NCI-H2081 (cell line): ENCODE measurements at places on chromosomes 16 and 17.

- DNase-seq = no peak
Observed at GRCh38 chr16:60217787-60218186, 1483.7 kb upstream of the GOT2 start.

GRCh38 chr17:74597069-74597790, 5.1 kb upstream of the CD300LD start:
- no peak for DNase-seq

- DNase-seq = no peak
Observed at GRCh38 chr17:44376779-44377178, 12.7 kb downstream of the ITGA2B start.

GRCh38 chr17:15952048-15952532, 7.2 kb downstream of the ADORA2B start:
- DNase-seq = no peak

DNA sequence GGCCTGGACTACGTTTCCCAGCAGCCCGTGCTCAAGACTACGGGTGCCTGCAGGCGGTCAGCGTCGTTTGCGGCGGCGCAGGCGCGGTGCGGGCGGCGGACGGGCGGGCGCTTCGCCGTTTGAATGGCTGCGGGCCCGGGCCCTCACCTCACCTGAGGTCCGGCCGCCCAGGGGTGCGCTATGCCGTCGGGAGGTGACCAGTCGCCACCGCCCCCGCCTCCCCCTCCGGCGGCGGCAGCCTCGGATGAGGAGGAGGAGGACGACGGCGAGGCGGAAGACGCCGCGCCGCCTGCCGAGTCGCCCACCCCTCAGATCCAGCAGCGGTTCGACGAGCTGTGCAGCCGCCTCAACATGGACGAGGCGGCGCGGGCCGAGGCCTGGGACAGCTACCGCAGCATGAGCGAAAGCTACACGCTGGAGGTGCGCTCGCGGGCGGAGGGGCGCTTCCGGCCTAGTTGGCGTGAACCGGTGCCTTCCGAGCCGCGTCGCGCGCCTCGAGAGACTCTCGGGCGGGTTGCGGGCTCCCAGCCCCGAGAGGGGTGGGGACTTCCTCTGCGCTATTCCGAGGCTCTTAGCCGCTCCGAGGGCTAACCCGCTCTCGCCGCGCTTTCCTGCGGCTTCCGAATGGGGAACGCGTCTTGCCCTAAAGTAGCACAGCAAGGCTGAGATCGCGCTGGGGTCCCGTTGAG, at the start of gene RBL2:
TSS of gene RBL2 (plus strand) at position 95 of the 689 bp plus-strand sequence. CDS start at position 181, 86 bp downstream.
- peak; percentile 67 for DNase-seq

GRCh38 chr17:6470751-6471521, 26.7 kb downstream of the PIMREG start:
- DNase-seq = no peak

GRCh38 chr17:1302761-1303160, 23.3 kb downstream of the TRARG1 start:
- no peak for DNase-seq

DNA sequence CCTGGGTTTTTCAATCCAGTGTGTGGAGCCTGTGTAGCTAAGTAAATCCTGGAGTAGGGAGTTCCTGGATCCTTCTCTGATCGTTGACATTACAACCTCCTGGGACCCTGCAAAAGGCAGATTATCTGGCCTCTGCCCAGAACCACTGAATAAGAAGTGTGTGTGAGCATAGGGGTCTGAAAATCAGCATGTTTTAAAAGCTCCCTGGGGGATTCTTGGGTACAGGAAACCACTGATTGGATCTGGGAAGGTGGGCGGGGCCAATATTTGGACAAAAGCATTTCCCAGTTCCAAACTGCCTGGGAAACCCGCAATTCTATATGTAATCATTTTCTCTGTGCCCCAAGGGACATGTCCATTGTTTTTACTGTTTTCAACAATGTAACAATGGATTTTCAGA, 27.2 kb upstream of the BEAN1 start:
- peak; percentile 5 for DNase-seq

DNA sequence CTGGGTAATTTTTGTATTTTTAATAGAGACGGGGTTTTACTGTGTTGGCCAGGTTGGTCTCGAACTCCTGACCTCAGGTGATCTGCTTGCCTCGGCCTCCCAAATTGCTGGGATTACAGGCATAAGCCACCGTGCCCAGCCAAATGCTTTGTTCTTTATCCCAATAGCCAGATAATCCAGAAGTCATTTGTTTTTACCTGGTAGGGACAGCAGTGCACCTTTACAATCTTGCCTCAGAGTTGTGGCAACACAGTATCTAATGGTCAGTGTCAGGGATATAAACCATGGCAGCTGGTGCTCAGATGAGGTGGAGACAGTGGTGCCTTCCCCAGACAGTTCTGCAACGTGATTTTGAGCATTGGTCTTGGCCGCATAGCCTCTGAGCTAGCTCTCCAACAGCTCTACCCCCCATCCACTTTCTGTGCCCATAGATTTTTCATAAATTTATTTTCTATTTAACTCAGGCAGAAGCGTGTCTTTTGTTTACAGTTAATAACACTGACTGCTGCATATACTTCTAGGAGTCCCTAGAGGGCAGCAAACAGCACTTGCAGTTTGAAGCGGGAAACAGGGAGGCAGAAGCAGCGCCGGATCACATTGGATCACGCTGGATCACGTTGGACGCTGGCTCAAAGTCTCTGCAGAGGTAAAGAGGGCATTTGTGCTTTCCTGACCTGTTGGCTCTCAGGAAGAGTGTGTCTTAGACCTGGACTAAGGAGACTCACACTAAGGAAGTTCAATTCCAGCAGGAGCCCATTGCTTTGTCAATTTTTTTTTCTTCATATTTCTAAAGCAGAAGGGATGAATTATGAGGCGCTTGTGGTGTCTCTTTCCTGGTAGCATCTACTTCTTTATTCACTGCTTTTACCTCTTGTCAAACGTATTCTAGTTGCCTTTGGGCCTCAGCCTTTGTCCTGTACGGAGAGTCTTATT, 5.1 kb upstream of the GGT6 start:
- DNase-seq = peak; percentile 66

DNA sequence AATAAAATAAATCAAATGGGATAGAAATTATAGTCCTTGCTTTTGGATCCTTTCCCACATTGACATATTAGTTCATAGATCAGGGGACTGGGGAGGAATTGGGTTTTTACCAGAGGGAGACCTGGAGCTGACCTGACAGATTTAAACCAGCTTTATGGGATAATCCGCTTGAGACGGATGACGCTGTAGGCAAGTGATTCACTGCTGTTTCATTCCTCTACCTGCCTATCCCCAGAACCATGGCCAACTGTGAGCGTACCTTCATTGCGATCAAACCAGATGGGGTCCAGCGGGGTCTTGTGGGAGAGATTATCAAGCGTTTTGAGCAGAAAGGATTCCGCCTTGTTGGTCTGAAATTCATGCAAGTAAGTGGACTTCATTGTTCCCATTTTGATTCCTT, 2.1 kb downstream of the NME1 start:
- no peak for DNase-seq

GRCh38 chr17:14337596-14338079, 36.8 kb downstream of the HS3ST3B1 start:
- no peak for DNase-seq

DNA sequence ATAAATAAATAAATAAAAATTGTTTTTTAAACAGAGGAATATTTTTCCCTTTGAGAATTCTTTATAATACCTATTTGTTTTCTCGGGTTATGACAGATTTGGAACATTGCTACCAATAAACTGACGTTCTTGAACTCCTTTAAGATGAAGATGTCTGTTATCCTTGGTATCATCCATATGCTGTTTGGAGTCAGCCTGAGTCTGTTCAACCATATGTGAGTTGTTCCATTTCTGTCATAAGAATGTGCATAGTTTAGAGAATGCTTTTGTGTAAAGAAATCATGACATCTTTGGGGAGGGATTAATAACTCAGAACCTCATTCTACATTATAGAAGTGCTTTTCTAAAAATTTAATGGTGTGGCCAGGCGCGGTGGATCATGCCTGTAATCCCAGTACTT, 37.2 kb upstream of the NAGLU start:
- no peak for DNase-seq

DNA sequence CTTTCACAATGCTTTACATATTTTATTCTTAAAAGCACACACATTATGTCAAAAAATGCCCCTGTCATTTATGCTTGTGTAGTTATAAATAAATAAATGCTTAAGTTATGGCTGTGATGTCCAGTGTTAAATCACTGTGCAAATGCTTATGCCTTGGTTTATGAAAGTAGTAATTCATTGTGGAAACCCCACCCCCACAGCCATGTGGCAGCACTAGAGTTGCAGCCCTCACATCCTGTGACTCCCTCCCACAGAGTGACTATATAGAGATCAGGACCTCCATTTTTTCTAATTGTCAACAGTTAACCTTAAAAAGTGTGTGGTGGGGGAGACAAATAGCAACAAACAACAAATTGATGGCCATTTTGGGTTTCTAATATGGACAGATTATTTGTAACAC, 2.4 kb downstream of the SKAP1 start:
- DNase-seq = peak; percentile 44

DNA sequence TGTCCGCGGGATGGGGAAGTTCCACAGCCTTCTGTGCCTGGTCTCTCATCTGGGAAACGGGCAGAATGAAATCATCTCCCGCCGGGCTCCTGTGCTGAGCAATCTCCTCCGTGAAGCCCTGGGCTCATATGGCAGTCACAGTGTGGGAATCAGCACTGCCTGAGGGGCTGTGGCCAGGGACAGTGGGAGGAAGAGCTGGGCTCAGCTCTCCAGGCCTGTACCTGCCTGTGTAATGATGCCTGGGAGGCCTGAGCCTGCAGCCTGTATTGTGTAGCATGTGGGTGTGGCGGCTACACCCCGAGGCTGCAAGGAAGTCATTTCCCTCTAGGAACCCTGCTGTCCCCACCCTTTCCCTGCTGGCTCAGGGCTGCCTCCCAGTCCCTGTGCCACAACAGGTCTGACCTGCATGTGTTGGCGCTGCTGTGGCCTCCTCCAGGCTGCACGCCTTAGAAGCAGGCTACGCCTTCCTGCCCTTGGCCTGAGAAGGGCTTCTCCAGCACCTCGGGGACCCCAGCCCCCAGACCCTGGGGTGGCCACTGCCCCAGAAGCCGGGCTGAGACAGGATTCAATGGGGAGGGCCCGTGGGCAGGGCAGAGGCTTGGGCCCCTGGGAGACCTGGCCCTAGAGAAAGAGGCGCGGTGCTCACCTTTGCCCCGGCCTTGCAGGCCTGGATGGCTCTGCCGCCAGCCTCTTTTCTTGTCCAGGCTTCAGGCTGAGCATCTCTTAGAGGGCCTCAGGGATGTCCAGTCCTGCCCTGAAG, 2.1 kb downstream of the ITGB4 start:
- DNase-seq = peak; percentile 17

- no peak for DNase-seq
Observed at GRCh38 chr17:28935744-28936460, 15.4 kb downstream of the PHF12 start.

GRCh38 chr16:30837904-30838303, 50.9 kb upstream of the ZNF629 start:
- no peak for DNase-seq

DNA sequence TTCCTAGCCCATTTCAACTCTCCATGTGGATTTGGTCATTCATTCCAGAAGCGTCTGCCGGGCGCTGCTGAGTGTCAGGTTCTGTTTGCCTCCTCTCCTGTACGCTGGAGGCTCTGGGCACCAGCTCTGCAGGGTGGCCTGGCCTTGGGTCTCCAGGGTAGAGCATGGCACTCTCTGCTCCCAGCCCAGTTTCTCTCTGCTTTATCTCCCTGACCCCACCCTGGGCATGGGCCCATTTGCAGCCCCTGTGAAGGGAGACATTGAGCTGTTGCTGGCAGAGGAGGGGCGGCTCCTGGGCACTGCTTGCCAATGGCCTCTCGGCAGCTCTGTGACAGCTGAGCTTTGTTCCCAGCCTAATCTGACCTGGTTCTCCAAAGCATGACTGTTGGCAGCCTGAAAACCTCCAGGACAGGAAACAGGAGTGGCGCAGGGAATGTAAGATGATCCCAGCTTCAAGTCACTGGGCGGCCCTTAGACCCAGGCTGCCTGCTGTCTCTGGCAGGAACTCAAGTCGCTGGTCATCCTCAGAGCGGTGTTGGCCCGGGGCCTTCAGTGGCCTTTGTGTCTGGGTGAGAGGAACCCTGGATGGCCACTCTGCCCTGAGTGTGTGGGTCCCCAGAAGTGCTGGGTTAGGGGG, 146.8 kb downstream of the SEC14L1 start:
- DNase-seq = no peak

DNA sequence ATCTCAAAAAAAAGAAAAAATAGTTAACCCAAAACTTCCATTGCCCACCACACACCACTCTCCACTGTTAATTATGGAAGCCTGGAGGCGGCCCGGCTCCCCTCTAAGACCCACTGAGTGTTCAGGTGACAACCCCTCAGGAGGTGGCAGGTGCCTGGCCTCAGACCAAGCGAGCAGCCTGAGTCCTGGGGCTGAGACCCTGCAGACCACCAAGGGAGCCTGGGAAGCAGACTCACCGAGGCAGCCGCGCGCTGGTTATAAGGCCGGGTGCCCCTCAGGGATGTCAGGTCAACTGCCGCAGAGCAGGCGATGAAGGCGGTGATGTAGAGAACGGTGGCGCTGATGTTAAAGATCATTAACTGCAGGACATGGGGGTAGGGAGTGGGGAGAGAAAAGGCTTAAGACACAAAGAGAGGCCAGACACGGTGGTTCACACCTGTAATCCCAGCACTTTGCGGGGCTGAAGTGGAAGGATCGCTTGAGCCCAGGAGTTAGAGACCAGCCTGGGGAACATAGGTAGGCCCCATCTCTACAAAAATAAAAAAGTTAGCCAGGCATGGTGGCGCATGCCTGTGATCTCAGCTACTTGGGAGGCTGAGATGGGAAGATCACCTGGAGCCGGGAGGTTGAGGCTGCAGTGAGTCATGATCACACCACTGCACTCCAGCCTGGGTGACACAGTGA, 13.3 kb downstream of the ARL2BP start:
- DNase-seq = no peak

DNA sequence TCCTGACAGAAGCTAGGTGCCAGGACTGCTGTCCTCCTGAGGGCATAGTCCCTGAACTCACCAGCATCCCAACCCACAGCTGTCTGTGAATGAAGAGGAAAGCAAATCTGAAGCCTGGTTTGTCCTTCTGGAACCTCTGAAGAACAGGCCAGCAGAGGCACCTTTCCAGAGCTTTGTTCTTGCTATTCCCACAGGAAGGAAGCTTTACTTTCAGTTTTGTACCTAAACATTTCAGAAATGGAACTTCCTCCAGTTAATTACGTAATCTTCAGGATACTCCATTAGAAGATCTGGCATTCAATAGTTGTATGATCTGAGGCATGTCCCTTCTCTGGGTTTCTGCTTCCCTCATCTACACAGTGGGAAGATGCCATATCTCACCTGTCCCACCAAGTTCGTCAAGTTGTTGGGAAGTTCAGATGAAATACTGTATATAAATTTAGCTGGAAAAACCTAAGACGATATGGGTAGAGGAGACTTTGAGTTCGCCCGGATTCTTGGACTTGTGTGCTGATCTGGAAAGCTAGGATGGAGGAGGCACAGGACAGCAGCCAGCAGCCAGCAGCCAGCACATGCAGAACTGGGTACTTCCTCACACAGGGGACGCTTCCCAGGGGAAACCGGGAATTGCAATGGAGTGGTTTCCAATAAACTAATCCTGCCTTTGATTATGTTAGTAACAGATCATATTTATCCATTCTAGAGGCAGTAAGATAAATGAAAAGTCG, 22.4 kb downstream of the NXPH3 start:
- no peak for DNase-seq

GRCh38 chr17:297758-298157, 54.8 kb downstream of the RPH3AL start:
- no peak for DNase-seq
